H1 (cell line): ENCODE measurements at places on chromosomes 13 and 19. TPM values are rescaled to one million over a fixed set of nuclear protein-coding genes. Genes with fewer than 3 reads are reported as not detected.

Gene GIPR
- polyA plus RNA-seq: 0.42 and 1.0 TPM in 2 replicates

Gene TEX101
- polyA plus RNA-seq: 0.06 and 0.12 TPM in 2 replicates

Gene SPTBN4
- polyA plus RNA-seq: 3.0 and 4.7 TPM in 2 replicates

Gene FLT1
- 19.7 and 25.3 TPM in 2 replicates for polyA plus RNA-seq

Gene KIR2DL1
- polyA plus RNA-seq: not detected in 2 replicates

Gene HMGB1
- polyA plus RNA-seq: 67.8 and 123 TPM in 2 replicates

Gene SHC2
- polyA plus RNA-seq: 7.3 and 11.3 TPM in 2 replicates

Gene EML2
- polyA plus RNA-seq: 29.4 and 45.4 TPM in 2 replicates

Gene ZGLP1
- polyA plus RNA-seq: 4.2 and 8.2 TPM in 2 replicates

Gene IL17D
- polyA plus RNA-seq: 0.57 and 0.59 TPM in 2 replicates

Gene FXYD1
- 1.6 and 3.3 TPM in 2 replicates for polyA plus RNA-seq
